H54 (cell line): ENCODE measurements at places on chromosomes 5 and 9.

DNA sequence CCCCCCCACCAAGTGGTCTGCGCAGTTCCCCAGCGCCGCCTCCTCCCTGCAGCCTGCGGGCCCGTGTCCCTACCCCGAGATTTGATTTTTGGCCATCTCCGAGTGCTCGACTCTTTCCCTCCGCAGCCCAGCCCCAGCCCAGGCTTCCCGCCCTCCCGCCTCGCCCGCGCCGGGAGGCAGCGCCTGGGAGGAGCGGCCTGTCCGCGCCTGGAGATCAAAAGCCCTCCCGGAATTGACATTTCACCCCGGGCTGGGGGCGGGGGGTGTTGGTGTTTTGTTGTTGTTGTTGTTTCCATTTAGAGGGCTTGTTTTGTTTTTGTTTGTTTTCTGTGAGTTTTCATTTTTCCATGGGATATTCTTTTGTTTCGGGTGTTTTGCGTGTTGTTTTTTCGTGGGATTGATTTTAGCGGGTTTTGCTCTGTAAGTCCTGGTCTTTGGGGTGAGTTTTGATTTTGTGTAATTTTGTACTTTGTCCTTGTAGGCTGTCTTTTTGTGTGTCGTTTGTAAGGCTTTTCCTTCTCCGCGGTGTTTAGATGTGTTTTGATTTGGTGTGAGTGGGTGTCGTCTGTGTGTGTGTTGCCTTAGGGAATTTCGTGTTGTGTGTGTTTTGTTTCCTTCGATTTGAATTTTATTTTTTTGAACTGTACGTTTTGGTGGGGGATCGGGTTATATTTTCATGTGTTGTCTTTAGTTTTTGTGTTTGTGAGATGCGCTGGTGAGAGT, 1.7 kb upstream of the PAX5 start:
- DNase-seq = no peak

DNA sequence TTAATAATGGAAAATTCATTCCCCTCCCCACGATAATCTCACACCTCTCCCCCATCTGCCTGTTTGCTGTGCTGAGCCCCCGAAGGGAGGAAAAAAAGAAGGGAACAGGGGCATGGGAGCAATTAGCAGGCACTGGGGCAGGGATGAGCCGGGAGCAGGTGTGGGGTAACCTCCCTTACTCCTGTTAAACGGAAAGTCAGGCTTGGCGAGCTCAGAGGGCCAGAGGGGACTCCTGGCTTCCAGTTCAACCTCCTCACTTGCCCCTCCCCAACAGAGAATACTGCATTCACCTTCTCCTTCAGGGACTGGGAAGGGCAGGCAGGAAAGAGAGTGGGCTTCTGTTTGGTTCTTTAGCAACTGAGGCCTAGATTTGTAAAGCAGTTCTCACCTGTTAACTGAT, 1.6 kb downstream of the AFAP1L1 start:
- no peak for DNase-seq

DNA sequence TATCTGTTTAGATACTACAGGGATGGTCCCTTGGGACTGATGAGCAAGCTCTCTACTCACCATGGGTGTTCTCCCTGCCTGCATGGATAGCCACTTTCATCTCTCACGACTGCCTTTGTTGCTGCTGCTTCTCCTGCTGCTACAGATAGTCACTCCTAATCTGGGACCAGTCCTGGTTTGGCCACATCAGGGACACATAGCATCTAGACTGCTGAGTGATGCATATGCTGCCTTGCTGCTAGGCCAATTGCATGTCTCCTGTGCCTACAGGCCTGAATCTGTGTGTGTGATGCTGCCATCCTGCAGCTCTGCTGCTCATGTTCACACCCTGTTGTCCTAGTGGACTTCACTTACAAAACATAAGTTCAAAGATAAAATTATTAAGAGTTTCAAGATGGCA, 297.1 kb downstream of the HCN1 start:
- no peak for DNase-seq

DNA sequence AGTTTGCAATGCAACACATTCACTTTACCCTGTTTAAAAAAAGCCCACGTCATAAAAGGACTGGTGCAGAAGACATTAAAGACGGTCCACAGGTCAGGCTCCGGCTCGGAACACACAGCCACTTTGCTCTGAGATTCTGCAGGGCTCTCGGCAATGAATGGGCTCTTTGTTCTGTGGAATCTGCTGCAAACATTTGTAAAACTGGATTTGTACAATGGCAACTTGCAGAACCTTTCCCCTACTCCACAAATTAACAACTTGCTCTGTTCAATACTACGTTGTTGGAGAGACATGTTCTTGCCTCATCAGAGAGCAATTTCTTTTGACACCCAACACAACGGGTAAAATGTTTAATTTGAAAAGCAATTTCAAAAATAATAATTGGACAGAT, 13.0 kb upstream of the NR5A1 start:
- DNase-seq = no peak

DNA sequence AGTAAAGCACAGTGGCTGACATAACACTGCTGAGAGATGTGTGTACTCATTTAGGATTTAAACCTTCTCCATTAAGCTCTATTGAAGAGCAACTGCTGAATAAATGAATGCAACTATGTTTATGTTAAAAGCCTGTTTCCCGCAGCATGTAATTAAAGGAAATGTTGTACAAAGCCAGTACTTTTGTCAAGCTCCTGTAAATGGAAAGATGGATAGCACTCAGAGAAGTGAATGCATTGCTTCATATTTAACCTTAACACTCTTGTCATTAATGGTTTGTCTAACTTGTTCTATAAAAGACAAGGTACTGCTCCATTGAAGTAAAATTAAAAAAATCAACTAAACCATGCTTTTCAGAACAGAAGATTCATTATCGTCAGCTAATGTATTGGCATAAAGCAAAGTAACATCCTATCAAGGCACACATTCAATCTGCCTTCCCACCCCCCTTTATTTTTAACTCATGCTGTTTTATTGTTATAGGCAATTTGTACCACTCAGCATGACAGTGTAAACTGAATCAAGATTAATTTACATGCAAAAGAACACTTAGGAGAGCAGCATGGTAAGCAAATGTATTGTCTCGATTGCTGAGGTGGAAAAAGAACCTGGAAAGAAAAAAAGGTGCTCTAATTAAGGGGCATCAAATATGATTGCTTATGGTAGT, 240.9 kb upstream of the TBCA start:
- no peak for DNase-seq

DNA sequence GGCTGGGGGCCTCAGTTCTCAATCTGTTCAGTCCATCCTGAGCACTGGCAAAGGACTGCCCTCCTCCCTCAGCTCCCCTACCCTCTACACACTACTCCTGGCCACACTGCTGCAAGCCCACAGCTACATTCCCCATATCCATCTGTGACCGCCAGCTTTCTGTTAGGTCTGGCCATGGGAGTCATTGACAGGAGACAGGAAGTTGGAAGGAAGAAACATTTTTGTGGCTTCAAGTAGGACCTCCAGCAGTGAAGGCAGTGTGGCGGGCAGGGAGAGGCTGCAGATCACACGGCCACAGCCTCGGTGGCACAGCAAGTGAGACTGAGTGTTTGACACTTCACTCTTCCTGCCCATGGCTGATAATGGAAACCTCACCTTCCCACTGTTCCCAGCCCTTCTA, 55.9 kb downstream of the SECISBP2 start:
- DNase-seq = no peak

DNA sequence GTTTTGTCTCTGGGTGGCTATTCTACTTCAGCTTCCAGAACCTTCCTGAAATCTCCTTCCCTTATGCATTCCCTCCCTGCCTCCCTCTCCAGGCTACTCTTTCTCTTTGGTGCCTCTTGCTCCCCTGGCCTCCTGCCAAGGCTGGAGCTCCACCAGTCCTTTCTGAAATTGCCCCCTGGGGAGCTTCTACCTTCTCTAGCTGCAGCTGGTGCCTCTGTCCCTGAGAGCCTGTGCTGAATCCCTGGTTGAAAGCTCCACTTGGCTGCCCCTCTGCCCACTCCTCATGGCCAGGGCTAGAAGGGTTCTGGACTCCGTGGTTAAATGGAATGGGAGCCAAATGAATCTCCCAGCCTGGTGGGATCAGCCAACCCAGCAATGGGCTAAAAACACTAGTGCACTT, 80.1 kb downstream of the COL15A1 start:
- DNase-seq = no peak

GRCh38 chr5:81907012-81907635, 64.7 kb upstream of the ATG10 start:
- DNase-seq = no peak
